ENCODE measurements at places on chromosomes 16 and 17.

DNA sequence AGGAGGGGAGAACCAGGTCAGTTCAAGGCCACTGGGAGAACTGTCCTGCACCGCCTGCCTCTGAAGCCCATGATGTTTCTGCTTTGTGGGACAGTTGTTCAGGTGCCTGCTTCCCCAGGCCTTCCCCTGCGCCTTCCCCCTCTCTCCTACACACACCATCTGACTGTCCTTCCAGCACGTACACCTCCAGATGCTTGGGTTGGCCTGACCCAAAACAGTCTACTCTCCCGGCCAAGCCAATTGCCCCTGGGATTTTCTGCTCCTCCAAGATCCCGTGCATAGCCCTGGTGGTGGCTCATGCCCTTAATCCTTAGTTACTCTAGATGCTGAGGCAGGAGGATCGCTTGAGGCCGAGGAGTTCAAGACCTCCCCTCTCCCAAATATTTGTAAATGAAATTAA is 684 bp upstream of the RSAD1 start:
- DNase-seq: no peak

- DNase-seq: no peak
Measured at GRCh38 chr16:83762141-83762991, 45.4 kb upstream of the HSBP1 start.

DNA sequence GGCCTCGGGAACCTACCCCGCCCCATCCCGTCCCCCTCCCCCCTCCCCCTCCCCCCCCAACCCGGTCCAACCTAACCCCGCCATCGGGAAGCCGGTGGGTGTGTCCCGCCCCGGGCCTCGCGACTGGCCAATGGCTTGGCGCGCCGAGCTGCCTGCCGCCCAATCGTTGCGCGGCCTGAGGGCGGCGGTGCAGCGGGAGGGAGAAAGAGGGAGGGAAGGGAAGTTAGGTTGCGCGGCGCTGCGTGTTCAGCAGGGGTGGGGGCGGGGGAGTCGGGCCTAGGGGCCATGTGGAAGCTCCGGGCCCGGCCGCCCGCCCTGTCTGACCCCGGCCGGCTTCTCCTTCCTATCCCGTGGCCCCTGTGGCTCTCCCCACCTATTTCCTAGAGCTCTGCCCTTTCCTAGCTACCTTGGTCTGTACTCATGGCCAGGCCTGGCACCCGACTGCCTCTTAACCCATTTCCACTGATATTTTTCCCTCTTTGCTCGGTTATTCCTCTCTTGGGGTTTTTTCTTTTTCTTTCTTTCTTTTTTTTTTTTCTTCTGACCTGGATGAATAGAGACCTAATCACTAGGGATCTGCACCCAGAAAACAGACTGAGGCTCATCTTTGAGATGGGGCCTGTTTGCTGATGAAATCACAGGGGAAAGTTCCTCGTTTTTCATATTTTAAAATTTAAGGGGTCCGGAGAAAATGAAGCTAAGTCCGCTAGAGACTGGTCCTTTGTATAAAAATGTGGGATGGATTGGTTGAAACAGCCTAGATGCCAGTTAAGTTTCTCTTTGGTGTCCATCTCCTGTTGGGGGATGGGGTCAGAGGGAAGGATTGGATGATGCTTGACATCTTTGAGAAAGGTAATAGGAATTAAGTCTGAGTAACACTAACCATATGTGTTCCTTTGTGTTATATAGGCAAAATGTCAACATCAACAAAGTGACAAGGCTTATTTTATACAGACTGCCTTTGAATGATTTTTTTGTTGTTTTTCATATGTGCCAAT is 1.1 kb downstream of the KPNB1 start:
- peak; percentile 96 for DNase-seq

DNA sequence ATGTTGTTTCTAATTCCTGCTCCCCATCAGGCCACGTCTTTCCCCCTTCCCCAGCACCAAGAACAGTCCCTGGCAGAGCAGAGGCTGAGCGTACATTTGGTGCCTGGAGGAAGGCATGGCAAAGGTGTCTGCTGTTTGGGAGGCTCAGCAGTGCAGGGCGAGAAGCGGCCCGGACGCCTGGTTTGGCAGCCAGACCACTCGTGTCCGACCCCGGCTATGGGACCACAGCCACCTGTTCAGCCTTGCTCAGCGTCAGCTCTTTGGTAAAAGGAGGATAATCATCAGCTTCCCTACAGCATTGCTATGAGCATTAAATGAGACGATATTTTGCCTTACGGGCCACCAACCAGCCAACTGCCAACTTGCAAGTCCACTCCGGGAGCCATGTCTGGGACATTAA is 106.7 kb upstream of the CREBBP start:
- DNase-seq: no peak

GRCh38 chr17:29046473-29046839 is 3.5 kb downstream of the PIPOX start:
- no peak for DNase-seq

DNA sequence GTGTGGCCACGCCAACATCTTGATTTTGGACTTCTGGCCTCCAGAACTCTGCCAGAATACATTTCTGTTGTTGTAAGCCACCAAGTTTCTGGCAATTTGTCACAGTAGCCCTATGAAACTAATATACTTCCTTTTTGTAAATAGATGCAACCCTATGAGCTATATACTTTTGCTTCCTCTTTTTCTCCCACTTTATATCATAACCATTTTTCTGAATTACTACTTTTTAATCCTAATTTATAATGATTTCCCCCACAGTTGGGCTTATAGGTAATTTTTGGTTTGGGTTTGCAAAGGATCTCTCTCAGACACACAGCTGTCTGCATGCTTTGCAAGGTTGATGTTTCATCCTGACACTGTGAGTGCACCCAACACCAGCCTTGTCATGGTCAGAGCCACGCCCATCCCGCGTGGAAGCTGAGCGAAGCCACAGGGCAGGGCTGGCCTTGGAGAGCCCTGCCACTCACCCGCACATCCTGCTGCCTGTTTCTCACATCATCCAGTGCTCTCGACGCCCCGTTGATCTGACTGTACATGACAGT is 5.8 kb downstream of the TRIM25 start:
- peak; percentile 52 for DNase-seq

DNA sequence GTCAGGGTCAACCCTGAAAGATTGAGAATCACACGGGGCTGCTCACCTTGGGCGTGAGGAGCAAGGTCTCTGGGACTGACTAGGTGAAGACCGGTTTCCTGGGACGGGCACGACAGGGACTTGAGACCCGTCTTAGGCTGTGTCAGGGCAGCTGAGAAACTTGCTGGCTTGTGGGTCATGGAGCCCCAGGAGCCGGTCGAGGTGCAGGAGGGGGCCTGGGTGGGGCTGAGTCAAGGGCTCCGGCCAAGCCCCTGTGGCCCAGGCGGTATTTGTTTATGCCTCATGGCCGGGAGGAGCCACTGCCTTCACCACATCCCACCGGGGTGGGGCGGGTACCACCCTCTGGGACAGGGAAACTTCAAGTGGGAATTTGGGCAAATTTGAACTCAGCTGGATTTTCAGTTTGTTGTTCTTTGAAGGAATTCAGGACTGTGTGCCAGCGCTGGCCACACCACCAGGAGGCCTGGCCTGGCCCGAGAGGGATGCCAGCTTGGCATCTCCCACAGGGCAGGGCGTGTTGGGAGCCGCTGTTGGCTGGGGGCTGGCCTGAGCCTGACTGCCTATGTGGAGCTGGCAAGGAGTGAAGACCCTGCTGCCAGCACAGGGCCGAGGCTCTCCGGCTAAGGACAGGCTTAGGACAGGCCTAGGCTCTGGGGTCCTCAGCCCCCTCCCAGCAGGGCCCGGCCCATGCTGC is 116.1 kb downstream of the METRNL start:
- no peak for DNase-seq

DNA sequence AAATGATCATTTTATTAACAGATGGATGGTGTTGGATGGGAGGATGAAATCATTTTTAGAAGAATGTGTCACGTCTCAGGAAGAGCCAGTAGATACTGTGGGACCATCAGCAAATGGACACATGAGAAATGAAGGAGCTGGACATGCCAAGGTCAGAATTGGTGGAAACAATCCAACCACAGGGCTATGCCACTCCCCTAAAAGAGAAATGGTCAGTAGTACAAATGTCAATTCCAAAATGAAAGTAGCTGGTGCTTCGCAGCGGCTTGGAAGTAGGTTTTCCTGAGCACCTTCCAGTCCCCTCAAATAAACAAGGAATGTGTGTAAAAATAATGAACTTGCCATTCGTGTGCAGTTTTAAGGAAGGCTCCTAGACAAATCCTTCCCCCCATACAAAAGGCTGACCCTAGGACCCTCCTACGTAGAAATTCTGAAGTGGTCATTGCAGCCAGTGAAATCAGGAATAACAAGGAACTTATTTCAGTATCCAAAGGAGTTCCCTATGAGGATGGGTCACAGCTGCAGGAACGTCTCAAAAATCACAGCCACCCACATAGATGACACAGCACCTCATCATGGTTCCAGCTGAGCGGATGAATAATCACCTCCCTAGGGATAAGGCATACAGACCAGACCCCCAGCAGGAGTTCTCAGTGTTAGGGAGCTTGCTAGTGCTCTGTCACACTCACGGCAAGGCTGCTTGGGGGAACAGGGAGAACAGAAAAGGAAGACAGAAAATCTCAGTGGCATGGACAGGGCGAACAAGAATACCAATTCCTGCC is 239.2 kb downstream of the HS3ST3A1 start:
- no peak for DNase-seq

DNA sequence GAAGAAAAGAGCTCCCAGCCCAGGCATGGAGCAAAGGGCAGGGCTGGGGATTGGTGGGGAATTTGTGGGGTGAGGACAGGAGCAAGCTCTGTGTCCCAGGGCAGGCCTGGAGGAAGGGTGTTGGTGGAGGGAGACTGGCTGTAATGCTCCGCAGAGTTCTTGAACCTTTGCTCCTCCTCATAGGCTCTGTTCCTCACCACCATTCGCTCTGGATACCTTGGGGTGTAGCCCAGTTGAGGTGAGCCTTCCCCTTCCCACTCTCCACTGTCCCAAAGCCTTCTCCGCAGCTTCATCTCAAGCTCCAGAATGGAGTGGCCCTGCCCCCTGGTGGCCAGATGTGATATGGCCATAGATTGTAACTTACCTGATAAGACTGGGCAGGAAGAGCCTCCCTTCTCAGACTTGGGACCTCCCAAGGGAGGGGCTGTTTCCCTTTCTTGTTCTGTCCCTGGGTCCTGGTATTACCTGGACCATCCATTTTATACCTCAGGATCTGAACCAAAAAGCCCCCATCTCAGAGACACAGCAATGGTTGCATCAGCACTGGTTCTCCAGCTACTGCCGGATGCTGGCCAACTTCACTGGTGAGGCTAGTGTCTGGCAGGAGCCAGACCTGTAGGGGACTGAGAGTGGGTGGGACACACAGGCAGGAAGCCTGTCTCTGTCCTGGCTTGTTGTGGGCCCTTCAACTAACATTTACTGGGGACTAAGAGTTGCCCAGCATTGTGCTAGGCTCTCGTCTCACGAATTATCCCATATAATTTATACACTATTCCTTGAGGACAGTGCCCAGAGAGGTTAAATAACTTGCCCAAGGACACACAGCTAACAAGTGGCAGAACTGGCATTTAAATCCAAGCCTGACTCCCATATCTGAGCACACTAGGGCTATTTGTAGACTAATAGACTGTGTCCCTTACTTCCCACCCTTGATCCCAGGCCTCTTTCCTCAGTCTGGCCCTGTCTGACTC is 19.1 kb upstream of the STAC2 start:
- DNase-seq: peak; percentile 87

- DNase-seq: no peak
Measured at GRCh38 chr16:68894714-68895113, 51.4 kb downstream of the TANGO6 start.

- no peak for DNase-seq
Measured at GRCh38 chr16:14292051-14292825, 221.1 kb downstream of the MRTFB start.

DNA sequence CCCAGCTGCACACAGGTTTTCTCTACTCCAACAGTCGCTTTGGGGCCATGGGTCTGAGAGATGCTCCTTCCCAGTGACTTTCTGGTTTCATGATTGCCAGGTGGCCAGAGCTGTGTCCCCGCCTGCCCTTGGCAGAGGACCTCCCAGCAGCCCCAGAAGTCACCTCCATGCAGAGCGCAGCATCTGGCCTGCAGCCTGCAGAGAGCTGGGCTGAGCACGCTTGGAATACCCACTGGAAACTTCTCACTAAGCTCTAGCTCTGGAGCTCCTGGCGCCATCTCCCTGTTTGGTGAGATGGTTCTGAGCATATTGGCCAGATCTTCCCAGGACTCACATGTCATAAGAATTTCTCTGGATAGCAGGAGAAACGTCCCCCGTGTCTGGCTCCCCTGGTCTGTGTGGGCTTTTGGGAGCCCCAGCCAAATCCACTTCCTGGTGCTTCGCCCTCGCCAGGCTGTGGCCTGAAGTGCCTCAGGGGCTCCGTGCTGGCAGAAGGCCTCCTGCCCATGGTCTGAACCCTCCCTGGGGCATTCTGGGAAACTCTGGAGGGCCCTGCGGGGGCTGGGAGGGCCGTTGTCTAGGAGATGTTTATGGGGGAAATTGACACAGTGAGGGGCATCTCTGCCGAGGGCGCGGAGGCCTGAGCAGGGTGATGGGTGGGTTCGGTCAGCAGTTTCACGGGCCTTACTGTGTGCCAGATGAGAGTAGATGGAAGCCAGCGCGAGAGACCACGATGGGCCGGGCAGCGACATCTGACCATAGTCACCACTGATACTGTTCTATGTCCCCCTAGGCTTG is 73.2 kb upstream of the CIBAR2 start:
- no peak for DNase-seq

- DNase-seq: no peak
Measured at GRCh38 chr17:70158591-70158990, 10.7 kb upstream of the KCNJ2 start.

DNA sequence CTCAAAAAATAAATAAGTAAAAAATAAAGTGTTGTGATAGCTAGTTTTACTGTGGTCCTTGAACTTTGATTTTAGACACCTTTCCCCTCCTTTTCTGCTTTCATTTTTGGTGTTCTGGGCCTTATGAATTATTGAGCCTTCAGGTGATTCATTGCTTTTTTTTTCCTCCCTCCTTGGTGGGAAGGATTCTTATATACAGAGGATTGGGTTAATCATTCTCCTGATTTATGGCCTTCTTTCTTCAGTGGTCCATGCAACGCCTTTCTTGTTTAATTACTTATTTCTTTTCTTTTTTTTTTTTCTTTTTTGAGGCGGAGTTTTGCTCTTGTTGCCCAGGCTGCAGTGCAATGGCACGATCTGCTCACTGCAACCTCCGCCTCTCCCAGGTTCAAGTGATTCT is 8.0 kb upstream of the MYL4 start:
- DNase-seq: no peak

DNA sequence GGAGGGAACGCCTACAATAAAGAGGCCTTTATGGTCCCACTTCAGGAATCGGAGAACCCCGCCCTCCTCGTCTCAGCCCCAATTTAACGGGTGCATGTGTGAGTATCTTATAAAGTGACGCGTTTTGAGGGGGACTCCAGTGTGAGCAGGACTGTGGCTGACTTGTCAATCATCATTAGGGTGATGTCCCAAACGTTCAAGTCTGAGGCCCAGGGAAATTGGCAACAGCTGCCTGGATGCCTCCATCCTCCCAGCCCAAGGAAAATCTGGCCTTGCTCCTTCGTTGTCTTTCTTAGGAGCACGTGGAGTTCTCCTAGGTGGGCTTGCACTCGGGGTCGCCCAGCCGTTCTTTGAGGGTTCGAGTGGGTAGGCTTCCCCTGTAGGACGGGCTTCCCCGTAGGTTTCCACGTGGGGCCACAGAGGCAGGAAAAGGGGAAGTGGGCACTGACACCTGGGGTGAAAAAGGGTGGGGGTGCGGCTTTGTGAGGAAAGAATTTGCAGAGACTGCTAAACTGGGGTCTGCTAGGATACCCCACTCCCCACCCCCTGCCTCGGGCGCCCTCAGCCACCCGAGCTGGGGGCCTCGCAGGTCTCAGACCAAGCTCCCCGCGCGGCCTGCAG is 561 bp upstream of the HERPUD1 start:
- DNase-seq: no peak

GRCh38 chr17:21538615-21539014 is 153.7 kb upstream of the KCNJ18 start:
- no peak for DNase-seq

- DNase-seq: no peak
Measured at GRCh38 chr17:80187090-80187489, 17.3 kb downstream of the CARD14 start.
